Ascending aorta (tissue), 2 donors: ENCODE measurements at places on chromosomes 12 and 14. TPM values are rescaled to one million over a fixed set of nuclear protein-coding genes. Genes with fewer than 3 reads are reported as not detected.

Gene ATG101
- 39.8 TPM for total RNA-seq

Gene PRH2
- not detected for total RNA-seq

Gene SNX6
- 25.3 TPM for total RNA-seq

Gene RPS26
- 877 TPM for total RNA-seq

Gene KLRC2
- total RNA-seq: not detected

Gene IFI27L2
- 36.0 TPM for total RNA-seq

Gene SLC6A13
- not detected for total RNA-seq

Gene OVCH1
- total RNA-seq: 2.6 TPM

Gene SLC10A1
- not detected for total RNA-seq

Gene ARHGAP9
- 21.6 TPM for total RNA-seq

Gene AQP5
- total RNA-seq: not detected

Gene CFAP54
- total RNA-seq: not detected

Gene RBMS2
- total RNA-seq: 21.3 TPM

Gene OTOGL
- total RNA-seq: not detected

Gene LTBR
- total RNA-seq: 284 TPM

Gene SMIM41
- 7.9 TPM for total RNA-seq

Gene TGM1
- total RNA-seq: 1.7 TPM

Gene DLST
- 59.7 TPM for total RNA-seq

Gene ZC2HC1C
- total RNA-seq: not detected

Gene MGP
- 3,618 TPM for total RNA-seq
